Ureter (tissue), 1 donor: ENCODE measurements at places on chromosomes 11 and 22. TPM values are rescaled to one million over a fixed set of nuclear protein-coding genes. Genes with fewer than 3 reads are reported as not detected.

DNA sequence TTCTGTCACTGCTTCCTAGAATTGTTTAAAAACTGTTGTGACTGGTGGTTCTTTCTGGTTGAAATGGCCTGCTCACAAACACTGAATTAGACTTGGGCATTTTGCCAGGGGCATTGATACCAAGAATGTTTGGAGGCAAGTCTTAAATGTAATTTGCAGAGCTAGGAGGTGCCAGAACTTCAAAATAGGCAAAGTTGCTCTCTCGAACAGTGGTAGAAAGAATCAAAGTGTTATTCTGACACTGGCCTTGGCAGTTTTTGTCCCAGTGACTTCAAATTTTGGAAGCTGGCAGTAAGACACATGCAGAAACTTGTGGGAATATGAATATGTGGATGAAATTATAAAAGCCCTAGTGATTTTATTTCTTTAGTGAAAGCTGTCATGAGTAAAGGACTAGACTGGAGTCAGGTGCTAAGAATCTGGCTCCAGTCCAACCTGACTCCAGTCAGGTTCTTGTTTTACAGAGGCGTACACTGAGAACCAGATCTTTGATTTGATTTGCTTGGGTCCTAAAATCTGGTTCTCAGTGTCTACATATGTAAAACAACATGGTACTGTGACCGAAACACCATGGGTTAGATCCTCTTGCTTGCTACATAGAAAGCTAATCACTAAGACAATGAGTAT lies 20.9 kb downstream of the SVIP start:
- DNase-seq, result no peak

DNA sequence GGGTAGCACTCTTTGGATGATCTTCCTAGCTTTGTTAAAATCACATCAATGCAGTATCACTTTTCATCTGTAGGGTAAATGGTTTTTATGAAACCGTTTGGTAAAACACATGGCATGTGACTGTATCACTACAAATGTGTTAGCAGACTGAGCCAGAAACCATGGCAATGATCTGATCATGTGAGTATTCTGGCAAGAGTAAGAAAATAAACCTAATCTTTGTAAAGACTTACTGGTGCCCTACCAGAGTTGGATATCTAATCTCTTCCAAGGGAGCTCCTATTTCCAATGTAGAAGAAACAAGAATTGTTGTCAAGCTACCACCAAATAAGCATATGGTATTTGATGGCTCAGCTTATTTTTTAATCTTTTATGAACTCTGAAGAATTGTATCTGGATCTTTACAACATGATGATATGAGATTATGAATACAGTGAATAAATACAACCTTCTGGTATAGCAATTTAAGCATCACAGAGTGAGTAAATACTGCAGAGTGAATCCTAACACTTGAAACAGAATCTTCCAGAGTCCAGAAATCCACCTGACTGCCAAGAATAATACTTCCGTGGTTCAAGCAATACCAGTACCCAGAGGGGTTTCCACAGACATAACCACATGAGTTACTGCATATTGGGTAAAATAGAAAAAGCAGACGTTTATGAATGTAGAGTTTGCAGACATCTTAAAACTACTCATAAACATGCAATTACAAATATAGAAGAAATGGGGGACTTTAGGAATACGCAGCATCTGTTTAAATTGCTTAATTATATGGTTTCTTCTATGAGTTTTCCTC lies 238.8 kb downstream of the TTC28 start:
- DNase-seq, result no peak

- DNase-seq, result no peak
Measured at GRCh38 chr11:69674267-69674885, 777 bp downstream of the LTO1 start.

GRCh38 chr22:49482811-49483210 lies 344.9 kb downstream of the BRD1 start:
- DNase-seq, result no peak

- peak; percentile 63 for DNase-seq
Measured at GRCh38 chr11:2271077-2271326, 614 bp upstream of the ASCL2 start.

DNA sequence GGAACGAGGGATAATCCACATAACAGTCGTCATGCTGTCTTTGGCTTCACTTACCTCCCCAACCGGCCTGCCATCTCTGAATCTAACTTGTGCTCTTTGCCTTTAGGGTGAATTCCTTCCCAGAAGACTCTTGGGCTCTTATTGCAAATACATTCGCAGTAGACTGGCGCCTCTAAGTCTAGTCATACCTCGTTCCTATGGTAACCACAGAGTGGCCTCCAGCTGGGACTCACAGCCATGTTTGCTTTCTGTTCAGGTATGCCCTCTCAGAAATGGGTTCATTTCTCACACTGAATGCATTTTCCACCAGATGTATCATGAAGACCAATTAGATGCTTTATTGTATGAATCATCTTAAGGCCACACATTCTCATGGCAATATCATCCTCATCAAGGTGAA lies 112.7 kb downstream of the FAR1 start:
- DNase-seq, result no peak

- no peak for DNase-seq
Measured at GRCh38 chr11:17250561-17251350, 25.8 kb upstream of the NUCB2 start.

DNA sequence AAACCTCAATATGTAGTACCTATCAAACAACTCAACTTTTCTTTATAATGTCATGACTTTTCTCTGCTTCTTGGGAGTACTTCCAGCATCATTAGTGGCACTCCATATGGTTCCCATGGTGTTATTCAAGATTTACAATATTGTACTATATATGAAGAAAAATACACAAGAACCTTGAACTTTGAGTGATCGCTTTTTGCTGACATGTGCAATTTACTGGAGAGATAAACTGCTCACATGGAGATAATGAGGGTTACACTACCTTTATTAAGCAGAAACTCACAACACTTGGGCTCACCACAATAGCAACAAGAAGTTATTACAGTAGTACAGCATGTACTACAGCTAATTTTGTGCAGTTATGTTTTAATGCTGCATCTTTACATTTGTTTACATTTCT lies 388.2 kb downstream of the DLG2 start:
- no peak for DNase-seq

Gene SAA4
- not detected for total RNA-seq

GRCh38 chr11:19216709-19217374 lies 15.1 kb upstream of the CSRP3 start:
- DNase-seq, result no peak

DNA sequence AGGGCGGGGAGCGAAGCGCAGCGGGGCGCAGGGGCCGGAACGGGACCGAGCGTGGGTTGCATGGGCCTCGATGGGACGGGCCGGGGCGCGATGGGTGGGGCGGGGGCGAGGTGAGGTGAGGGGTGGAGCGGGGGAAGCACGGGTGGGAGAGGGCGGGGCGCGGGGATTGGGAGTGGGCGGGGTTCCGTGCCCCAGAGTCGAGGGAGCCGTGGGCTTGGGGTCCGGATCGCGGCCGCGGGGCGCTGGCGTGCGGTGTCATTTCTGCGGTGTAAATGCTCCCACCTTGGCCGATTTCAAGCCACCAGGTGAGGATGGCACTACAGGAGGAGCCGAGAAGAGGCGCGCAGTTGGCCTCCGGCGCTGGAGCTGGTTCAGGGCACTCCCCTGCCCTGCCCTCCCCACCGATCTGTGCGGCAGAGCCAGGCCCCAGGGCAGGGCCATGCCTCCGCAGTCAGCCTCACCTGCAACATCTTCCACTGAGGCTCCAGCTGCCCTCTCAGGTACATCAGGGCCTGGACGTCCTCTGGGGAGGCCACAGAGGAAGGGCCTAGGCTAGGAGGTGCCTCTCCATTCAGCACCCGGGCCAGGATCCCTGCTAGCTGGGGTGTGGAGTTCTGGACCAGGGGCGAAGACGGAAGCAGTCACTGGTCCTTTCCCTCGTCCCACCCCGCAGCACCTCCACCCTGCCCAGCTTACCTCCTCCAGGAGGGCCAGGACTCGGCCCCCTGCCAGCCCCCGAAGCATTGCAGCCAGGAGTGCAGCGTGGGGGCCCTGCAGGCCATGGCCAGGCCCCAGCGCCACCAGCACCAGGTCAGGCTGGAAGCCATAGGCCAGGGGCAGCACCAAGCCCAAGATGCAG lies 620 bp upstream of the TUBGCP6 start:
- no peak for DNase-seq

Gene MMP11
- total RNA-seq, result 1.5 TPM

DNA sequence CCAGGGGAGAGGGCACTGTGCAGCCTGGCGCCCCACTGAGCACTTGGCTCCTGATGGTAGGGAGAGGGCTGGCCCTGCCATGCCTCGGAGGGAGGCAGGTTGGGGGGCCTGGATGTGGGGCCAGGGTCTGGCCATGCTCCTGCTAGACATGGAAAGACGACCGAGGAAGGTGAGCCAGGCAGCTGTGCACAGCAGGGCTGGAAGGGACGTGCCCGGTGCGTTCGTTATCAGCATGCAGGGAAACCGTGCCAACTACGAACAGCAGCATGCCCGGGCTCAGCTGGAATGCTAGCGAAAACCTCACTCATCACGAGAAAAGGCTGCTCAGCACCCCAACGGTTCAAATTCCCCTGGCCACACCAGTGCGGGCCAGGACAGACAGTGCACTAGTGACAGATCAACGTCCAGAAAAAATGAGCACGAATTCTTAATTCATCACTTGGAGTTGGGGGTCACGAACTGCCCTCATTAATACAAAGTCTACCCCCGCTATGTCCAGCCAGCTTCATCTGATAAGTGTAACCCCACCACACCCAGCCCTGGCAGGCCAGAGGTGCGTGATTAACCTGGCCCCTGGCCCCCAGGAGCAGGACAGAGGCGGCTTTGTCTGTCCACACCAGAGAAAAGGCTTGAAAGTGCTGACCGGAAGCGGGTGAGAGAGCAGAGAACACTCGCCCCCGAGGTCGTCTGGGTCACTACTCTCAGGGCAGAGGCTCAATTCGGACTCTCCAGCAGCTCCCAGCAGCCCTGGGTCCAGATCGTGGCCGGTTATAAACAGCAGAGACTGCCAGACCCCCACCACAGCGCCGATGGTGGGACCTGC lies 84.2 kb downstream of the CELSR1 start:
- peak; percentile 75 for DNase-seq

GRCh38 chr11:77046060-77046501 lies 11.9 kb downstream of the B3GNT6 start:
- DNase-seq, result no peak

GRCh38 chr11:93984196-93984567 lies 37.0 kb upstream of the HEPHL1 start:
- DNase-seq, result no peak

- DNase-seq, result no peak
Measured at GRCh38 chr11:74641905-74642304, 49.5 kb downstream of the POLD3 start.

DNA sequence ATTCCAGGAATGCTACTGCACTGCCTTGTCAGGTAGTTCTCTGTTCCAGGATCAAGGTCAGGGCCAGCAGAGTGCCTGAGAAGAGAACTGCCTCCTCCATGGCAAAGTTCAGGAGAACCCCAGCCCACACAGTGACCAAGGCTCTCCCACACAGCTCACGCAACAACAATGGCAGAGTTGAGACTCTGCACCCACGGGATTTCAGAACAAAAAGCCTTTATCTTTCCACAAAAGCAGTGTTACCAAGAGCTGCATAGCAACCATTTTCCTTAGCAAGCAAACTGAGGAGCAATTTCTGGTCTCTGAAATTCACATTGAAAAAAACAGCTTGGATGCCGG lies 11.1 kb downstream of the PLAAT3 start:
- no peak for DNase-seq

DNA sequence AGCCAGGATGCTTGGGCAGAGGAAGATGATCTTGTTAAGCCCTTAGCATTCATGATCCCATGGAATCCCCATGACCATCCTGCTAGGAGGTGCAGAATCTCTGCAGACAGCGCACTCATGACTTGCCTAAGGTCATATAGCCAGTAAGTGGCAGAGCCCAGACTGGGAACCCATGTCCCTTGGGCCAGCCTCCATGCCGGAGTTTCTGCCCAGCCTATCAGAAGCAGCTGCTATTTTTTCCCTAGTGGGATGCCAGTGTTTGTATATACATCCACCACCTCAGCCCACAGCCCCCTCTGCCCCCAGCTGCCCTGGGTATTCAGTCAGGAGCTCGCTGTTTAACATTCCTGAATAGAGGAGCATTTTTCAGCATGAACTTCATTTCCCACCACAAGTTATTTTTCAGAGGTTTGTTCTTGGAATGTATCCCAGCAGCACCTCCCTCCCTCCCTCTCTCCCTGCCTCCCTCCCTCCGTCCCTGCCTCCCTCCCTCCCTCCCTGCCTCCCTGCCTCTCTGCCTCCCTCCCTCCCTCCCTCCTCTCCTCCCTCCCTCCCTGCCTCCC lies 34.4 kb upstream of the SUSD2 start:
- peak; percentile 62 for DNase-seq

GRCh38 chr22:35821654-35822053 lies 104.0 kb downstream of the APOL5 start:
- DNase-seq, result no peak

Gene C11orf16
- total RNA-seq, result not detected

Gene GSTT2
- 7.8 TPM for total RNA-seq

Gene UBE2L6
- total RNA-seq, result 83.1 TPM

Gene HPX
- 1.2 TPM for total RNA-seq
